ENCODE measurements at places on chromosomes 12 and 14.

DNA sequence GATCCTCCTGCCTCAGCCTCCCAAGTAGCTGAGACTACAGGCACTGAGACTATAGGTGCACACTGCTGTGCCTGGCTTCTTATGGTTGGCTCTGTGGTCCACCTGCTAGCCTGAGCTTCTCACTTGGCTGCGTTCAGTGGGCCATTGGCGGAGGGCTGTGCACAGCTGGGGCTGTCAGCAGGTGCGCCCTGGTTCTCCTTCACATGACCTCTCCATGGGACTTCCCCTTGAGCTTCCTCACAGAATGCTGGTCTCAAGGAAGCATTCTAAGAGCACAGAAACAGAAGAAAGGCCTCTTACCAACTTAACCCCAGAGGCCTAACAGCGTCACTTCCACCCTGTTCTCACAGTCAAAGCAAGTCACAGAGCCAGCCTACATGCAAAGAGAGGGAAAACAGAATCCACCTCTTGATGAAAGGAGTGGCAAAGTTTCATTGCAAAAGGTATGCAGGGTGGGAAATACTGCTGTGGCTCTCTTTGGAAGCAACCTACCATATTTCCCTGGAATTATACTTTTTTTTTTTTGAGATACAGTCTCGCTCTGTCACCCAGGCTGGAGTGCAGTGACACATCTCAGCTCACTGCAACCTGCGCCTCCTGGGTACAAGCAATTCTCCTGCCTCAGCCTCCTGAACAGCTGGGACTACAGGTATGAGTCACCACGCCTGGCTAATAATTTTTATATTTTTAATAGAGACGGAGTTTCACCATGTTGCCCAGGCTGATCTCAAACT, 9.3 kb downstream of the RILPL2 start:
- DNase-seq, result no peak

GRCh38 chr12:93297032-93297431, 80.7 kb upstream of the NUDT4 start:
- DNase-seq, result no peak

- no peak for DNase-seq
These were observed 604 bp downstream of the GLIPR1 start for GRCh38 chr12:75481013-75481705.

DNA sequence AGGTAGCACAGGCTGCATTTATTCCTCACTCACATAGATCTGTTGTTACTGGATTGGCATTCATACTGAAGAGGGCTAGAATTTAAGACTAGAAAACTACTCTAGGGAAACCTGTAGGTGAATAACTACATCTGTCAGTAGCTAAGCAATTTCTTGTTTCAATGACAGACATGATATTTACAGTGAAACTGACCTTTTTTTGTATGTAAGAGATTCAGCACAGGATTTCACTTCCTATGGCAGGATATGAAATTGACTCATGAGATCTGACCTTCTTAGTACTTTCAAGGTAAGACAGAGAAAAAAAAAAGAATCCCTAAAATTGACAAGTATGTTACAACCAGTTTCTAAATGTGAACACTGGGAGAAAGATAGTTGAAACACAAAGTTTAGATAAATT, 189.8 kb upstream of the SLC16A7 start:
- no peak for DNase-seq

GRCh38 chr14:68544081-68544892, 248.6 kb downstream of the ZFP36L1 start:
- DNase-seq, result no peak

DNA sequence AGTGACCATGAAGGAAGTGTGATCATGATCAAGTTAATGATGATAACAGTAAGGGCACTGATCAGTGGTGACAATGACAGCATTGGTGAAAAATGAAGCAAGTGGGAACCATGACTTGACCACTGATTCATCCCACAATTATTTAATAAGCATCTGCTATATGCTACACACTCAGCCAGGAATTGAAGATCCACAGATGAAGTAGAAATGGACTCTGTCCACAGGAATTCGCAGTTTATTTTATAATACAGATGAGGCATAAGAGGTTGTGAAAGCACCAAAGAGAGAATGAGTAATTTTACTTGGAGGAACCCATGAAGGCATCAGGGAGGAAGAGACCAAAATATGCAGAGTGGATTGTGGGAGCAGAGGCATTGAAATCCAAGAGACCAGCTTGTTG, 33.8 kb upstream of the SMUG1 start:
- DNase-seq, result no peak

GRCh38 chr14:76812093-76812421, 625 bp downstream of the ANGEL1 start:
- DNase-seq, result no peak

DNA sequence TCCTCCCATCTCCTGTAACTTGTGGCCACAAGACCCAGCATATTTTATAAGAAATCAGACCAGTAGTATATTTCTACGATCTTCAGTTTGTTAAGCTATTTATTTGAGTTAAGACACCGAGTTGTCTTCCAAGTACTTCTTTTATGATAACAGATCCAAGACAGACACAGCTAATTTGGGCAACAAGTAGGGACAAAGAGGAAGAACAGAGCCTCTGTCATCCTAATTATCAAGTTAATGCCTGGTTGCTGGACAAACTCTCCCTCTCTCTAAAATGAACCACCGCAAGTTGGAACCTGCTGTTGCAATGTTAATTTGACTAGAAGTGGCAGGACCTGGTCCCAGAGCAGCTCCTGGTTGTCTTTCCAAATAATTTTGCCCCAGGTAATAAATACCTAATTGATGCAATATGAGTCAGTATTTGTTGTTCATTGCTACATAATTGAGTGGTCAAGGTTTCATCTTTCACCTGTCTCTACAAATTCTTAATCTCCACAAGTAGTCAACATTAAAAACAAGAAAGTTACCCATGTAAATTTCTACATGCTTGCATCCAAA, 323.7 kb downstream of the PAWR start:
- DNase-seq, result no peak

- DNase-seq, result no peak
These were observed 60.6 kb downstream of the MYRFL start for GRCh38 chr12:69885658-69886057.

Measured in nucleus accumbens (tissue), 56 donors.